ENCODE measurements at places on chromosomes 13 and 19.

- no peak for DNase-seq
Observed at GRCh38 chr19:53912653-53913052, 3.6 kb downstream of the CACNG7 start.

GRCh38 chr19:32669310-32669709 lies 5.7 kb downstream of the ANKRD27 start:
- DNase-seq, result no peak

GRCh38 chr13:35718084-35718483 lies 241.6 kb upstream of the MAB21L1 start:
- DNase-seq, result no peak

DNA sequence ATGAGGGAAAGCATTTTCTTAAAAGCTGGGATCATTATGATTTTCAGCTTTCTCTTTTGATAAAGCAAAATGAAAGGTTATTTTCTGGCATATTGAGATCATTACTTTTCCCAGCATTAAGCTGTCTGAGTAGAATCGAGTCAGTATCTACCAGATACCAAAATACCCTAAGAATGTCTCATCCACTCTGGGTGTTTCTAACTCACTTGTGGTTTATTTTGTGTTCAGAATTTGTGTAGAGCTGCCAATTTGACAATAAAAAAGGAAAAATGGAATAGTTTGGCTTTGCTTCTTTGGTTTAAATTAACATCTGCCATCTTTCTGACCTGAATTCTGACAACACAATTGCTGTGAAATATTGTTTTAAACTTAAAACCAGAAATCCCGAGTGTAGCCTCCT lies 438.7 kb upstream of the ARGLU1 start:
- no peak for DNase-seq

DNA sequence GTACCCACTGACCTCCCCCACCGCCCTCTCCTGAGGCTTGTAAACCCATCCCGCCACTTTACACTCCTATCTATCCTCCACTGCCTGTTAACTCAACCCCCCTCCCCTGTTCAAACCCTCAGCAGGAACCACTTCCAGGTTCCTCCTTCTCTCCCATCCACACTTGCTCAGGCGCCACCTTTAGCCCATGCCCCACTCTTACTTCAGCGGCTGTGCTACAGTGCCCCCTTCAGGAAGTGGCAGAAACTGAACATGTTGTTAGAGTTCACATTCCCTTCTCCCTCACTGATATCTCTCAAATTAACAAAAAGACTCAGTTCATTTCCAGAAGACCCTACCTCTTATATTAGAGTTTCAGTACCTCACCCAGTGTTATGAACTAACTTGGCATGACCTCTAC lies 49.4 kb downstream of the ZNF91 start:
- DNase-seq, result no peak

GRCh38 chr19:6161271-6161850 lies 25.9 kb downstream of the ACSBG2 start:
- peak; percentile 37 for DNase-seq

DNA sequence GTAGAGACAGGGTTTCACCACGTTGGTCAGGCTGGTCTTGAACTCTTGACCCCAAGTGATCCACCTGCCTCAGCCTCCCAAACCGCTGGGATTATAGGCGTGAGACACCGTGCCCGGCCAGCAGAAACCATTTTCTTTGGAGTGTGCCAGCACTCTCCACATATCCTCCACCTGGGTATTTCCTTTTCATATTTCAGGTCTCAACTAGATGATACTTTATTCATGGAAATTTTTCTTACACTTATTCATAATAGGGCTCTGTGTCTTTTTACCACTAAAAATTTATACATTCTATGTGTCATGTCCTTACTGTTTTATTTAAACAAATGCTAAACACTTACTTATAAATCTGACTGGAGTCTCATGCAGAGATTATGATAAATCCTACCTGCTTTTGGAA lies 305.9 kb downstream of the PCDH20 start:
- DNase-seq, result no peak

GRCh38 chr19:50461066-50461875 lies 15.0 kb upstream of the EMC10 start:
- peak; percentile 72 for DNase-seq

DNA sequence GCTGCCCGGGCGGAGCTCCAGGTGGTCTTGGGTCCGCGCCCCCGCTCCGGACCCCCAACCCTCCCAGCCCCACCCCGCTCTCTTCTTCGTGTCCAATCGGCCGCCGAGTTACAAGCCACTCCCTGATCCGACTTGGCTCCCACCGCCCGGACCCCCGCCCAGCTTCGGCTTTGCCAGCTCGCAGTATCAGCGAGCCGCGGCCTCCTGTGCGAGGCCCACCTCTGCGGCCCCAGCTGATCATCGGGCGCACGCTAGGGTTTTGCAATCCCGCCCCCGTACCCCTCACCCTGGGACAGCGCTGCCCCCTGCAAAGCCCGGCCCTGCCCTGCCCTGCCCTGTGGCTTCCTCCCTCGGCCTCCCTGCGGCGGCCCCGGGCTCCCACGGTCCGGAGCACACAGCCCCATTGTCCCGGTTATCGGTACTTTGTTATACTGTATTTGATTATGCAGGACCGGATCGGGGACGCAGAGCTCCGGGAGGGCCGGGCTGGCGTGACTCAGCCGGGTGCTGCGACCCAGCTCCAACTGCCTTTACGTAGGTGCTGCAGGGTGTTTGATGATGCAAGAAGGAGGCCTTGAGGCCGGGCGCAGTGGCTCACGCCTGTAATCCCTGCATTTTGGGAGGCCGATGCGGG lies 598 bp upstream of the LPAR2 start:
- DNase-seq, result no peak

DNA sequence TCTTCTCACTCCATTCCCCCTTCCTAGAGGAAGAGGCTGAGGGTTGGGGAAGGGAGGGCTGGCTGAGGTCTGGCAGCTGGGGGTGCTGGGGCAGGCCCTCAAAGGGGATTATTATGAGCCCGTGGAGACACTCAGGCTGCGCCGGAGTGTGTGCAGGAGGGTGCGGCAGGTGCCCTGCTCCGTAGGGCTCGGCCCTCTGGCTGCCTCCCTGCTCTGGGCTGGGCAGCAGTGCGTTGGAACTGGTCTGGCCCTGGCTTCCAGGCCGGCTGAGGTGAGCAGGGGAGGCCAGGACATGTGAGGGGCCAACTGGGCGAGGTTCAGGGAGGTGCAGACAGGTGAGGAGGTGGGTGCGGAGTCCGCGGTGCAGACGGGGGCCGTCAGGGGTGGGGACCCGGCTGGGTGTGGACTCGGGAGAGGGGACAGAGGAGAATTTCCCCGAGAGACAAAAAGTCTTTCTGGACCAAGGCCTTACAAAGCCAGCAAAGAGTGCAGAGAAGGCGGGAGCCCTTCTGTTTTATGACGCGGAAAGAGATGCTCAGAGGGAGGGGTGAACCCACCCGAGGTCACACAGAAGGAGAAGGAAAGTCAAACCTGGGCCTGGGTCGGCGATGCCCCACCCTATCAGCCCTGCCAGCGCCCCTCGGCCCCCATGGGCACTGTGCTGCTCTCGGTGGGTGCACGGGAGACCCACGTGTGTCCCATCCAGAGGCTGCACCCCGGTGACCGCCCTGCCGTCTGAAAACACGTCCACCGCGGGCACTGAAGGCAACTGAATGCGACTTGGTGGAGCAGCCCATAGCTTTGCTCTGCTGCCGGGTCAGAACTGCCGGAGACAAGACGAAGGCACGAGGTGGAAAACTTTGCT lies 31.0 kb downstream of the PIP5K1C start:
- no peak for DNase-seq

GRCh38 chr13:38979891-38980749 lies 10.5 kb downstream of the STOML3 start:
- no peak for DNase-seq

- DNase-seq, result no peak
Observed at GRCh38 chr19:39520541-39521484, 5.9 kb downstream of the SELENOV start.

DNA sequence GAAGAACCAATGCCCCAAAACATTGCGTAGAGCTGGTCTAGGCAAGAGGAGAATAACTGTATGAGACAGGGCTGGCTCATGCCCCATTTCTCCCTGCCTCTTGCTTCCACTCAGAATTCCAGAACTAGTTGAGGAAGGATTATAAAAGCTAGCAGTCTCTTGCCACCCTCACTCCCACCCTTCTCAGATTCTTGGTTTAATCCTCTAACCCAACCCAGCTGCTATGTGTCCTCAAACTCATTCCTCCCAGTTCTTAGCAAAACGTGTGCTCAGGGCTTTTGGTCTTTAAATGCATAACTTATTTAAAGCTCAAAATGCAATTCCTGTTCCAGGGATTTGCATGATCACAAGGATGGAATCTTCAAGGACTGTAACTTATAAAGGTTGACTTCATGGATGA lies 466.3 kb downstream of the COG6 start:
- DNase-seq, result no peak

DNA sequence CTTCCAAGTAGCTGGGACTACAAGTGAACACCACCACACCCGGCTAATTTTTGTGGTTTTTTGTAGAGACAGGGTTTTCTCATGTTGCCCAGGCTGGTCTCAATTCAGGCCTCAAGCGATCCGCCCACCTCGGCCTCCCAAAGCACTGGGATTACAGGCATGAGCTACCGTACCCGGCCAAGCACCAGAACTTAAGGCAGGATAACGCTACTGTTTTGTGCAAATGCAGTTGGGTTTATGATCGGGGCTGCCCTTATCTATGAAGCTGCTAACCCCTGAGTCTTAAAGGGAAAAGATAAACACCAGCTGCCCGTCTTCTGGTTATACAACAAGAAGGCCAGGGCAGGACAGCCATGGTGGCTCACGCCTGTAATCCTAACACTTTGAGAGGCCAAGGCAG lies 12.6 kb upstream of the TM6SF2 start:
- no peak for DNase-seq

- DNase-seq, result no peak
Observed at GRCh38 chr19:42023121-42023942, 29.3 kb upstream of the ATP1A3 start.

DNA sequence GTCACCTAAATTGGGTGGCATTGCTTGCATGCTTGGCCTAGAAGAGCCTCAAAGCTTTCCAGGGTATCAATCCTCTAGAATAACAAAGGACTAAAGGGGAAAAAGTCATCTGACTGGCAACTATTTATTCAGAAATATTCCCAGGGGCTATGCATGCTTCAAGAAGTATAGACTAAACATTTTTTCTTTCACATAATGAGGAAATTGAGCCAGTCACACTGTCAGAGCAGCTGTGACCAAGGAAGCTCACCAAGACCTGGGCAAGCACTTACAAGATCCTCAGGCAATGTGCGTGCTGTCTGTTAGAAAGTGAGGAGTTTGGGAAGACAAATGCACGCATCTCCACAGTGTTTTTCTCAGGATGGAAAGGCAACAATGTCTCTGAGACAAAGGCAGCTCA lies 747.2 kb downstream of the DIAPH3 start:
- DNase-seq, result no peak

GRCh38 chr13:92963029-92963428 lies 263.6 kb upstream of the GPC6 start:
- no peak for DNase-seq

GRCh38 chr19:7507884-7508283 lies 8.0 kb upstream of the ZNF358 start:
- peak; percentile 94 for DNase-seq

- peak; percentile 61 for DNase-seq
Observed at GRCh38 chr13:79404985-79405384, 1.1 kb downstream of the RBM26 start.

GRCh38 chr13:50290186-50290585 lies 274.9 kb downstream of the KCNRG start:
- no peak for DNase-seq

- DNase-seq, result peak; percentile 23
Observed at GRCh38 chr13:29707876-29708543, 112.5 kb upstream of the SLC7A1 start.

- no peak for DNase-seq
Observed at GRCh38 chr13:53182724-53183123, 154.1 kb downstream of the OLFM4 start.

DNA sequence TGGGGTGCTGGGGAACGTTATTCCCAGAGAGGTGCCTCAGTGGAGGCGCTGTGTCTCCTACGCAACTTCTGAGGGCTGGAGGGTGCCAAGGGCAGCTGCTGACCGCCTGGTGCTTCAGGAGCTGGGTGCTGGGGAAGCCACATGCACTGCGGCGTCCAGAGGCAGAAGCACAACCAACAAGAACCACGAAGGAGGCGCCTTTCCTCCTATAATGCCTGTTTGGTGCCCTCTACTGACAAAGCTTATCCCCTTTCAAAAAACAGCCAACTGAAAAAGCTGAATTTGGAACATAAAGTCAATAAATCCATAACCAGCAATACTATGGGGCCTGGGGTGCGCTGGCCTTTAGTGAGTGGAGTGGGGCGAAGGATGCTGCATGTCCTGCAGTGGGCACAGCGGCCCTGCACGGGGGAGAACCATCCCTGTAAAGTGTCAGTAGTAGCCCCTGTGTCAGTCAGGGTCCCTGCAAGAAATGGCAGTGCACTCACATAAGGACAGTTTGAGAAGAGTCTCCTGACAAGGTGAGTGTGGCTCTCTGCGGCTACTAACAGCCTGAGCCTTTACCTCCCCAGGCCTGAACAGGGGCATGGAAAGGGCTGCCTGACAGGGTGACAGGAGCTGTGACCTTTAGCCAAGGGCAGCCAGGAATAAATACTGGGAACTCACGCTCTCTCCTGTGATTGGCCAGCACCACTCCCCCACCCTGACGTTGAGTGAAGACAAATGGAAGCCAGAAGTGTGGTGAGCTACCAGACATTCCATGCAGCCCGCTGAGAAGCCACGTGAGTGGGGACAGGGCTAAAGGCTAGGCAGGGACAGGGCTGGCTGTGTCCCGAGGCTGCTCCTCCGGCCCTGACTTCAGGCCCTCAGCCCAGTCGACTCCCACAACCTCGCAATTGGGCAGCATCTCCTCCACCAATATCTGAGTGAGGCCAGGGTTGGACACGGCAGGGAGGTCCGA lies 4.5 kb upstream of the B3GNT8 start:
- DNase-seq, result no peak

GRCh38 chr13:23212671-23213070 lies 31.9 kb downstream of the SGCG start:
- DNase-seq, result no peak

DNA sequence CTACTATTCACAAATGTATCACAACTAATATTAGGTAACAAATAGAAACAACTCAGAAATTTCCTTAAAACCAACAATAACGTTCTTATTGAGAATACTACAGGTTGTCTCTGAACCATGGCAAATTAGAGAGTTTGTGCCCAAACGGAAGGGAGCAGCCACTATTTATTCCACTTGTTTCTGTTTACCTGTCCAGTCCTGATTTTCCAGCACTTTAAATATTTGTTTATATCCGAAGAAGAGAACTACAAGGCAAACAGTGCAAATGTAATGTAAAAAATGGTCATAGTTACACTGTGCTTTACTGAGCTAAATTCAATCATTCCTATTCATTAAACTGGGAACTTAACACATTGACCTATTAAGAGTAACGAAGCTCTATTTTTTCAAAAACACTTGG lies 9.2 kb downstream of the SUCLA2 start:
- DNase-seq, result no peak

GRCh38 chr19:28196101-28196500 lies 1016.9 kb downstream of the UQCRFS1 start:
- DNase-seq, result no peak

All from RKO (cell line).